ENCODE measurements at places on chromosomes 6 and 20.
A peak's percentile ranks its signal among the peaks of the same experiment; 100 is the strongest.

GRCh38 chr6:293193-294174 is 1.2 kb downstream of the DUSP22 start:
- DNase-seq: peak; percentile 52

- DNase-seq: no peak
These were observed 33.2 kb downstream of the FASTKD5 start for GRCh38 chr20:3126527-3126859.

DNA sequence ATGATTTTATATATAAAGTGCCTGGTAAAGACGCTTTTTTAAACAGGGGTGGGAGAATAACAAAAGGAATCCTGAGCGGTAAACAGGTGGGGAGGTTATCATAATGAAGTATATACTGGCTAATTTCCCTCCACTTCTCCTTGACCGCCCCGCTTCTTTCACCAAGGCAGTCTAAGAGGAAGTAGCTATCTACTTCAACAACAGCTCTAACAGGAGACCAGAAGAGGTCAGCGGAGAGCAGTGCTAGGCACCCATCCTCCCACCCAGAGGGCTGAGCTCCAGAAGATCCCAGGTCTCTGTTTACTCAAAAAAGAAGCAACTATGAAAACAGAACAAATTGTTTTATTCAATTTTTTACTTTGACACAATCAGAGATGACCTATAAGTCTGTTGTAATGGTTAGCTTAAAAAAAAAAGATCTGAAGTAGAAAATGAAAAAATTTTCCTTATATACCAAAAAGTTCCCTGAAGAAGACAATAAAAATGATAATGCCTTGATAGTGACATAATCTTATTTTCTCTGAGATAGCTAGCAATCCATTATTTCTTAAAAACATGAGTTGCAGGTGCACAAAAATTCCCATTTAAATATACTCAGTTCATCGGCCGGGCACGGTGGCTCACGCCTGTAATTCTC is 141.1 kb downstream of the PDSS2 start:
- peak; percentile 69 for DNase-seq

DNA sequence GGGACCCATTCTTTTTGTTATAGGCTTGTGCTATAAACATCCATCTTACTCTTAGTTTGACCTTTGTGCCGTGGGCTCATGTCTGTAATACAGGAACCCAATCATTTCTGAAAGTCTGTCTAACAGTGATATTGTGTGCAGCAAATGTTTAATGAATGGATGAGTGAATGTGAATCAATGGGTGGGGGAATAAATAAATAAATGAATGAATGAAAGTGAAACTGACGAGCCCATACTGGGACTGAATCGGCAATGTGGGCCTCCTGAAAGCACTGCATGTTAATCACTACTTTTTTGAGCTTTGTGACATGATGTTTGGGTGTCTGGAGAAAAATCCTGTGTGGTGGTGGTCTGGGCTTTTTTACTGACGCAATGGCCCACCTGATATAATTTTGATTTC is 175.0 kb downstream of the GMPR start:
- DNase-seq: no peak

DNA sequence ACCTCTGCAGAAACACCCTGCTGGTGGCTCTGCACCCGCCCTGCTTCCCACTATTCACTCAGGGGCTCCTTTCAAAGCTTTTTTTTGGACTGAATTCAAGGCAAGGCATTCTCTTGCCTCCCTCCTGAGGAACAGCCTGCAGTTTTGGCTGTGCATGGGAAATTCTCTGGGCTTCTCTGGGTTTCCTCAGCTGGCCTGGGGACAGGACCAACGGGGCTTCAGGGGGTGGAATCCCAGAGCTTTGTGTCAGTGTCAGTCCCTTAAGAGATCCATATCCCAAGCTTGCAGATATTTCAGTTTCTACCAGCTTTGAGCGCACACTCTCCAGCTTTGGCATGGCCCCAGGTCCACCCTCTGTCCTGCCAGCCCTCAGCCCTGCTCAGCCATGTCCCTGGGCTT is 2.0 kb downstream of the SCRT2 start:
- no peak for DNase-seq

DNA sequence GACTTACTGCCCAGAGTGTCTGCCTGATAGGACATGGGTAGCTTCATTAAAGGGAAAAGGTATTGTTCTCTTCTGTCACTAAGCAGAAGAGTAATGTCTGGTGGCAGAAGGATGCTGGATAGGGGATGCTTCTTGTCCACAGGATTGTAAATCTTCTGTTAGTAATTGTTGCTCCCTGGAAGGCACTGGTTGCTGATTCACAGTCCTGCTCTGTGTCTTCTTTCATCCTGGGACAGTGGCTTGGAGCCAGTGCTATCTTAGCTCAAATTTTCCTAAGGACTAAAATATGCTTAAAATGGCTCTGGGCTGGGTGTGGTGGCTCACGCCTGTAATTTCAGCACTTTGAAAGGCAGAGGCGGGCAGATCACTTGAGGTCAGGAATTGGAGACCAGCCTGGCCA is 48.0 kb downstream of the SYTL3 start:
- DNase-seq: peak; percentile 72

GRCh38 chr6:129104560-129104959 is 221.6 kb downstream of the LAMA2 start:
- no peak for DNase-seq

- no peak for DNase-seq
These were observed 169.3 kb downstream of the BCAS1 start for GRCh38 chr20:53901064-53901463.

DNA sequence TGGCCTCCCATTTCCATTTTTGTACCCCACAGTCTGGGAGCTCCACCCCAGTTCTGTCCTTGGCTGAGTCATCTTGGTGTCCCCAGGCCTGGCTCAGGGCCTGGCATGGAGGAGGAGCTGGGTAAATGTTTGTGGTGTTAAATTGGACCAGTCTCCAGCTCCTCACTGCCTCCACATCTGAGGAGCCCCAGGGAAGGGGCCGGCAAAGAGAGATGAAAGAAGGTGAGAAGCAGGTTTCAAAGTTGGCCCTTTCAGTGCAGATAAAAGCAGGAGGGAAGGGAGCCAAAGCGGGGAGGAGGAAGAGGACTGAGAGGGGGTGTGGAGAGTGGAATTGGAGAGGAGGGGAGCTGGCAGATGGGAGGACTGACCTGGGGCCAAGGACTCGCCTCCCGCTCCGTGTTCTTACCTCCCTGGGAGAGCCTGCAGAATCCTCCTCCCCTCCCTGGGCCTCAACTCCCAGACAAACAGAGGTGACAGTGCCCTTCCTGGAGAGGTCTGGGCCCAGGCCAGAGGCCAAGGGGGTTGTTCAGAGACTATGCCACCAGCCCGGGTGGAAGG is 89.0 kb downstream of the CD40 start:
- DNase-seq: no peak

DNA sequence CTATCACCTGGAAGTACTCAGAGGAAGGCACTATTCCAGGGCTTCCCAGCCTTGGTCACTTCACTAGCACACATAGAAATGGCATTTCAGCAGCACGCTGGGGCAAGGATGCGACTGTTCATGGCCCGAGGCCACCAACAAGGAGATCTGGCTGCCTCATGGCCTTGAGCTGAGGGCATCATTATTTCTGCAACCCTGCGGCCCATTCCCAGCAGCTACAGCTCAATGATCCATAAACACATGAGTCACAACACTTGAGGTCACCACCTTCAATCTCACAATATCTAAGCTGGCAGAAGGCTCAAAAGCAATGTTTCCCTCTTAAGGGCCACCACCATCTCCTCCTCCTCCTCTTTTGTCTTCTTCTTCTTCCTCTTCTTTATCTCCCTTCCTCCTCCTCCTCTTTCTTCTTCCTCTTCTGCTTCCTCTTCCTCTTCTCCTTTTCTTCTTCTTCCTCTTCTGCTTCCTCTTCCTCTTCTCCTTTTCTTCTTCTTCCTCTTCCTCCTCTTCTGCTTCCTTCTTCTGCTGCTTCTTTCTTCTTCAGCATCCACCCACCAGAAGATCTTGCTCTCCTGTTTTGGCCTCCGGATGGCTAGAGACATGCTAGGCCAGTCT is 382.9 kb upstream of the CNR1 start:
- no peak for DNase-seq

DNA sequence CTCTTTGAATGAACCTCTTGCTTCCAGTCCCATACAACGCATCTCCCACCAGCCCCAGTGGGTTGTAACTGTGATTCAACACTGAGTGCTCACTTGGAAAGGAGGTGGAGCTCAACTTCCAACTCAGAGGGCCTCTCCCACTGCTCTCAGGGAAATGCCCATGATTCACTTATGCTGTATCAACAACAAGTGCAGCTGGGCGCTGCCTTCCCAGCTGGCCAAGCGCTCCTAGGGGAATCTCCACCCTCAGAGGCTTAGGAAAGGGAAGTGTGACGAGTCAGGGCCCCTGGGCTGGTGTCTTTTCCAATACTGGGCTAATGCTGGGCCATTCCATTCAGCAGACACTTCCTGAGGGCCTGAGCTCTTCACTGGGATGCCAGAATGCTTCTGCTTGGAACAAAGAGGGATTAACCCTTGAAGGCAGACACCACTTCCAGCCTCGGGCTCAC is 8.1 kb upstream of the OCSTAMP start:
- DNase-seq: peak; percentile 69

DNA sequence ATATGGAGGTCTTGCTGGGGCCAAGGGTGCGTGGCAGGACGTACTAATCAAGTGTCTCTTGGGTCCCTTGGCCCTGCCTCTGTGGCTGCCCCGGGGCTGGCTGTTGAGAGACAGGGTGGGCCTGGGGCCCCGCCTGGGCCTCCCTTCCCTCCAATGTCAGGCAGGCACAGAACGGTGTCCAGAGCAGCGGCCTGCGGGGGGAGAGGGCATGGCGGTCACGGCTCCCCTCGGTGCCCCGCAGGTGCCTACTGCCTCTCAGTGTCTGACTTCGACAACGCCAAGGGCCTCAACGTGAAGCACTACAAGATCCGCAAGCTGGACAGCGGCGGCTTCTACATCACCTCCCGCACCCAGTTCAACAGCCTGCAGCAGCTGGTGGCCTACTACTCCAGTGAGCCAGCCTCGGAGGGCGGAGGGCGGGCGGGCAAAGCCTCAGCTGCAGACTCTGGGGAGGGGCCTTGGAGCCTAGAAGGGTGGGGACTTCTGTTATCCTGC is 50.0 kb downstream of the SRC start:
- DNase-seq: no peak

GRCh38 chr6:41596096-41596685 is 42.1 kb upstream of the MDFI start:
- no peak for DNase-seq

- DNase-seq: peak; percentile 61
These were observed 49.1 kb upstream of the TPD52L1 start for GRCh38 chr6:125104425-125104824.

DNA sequence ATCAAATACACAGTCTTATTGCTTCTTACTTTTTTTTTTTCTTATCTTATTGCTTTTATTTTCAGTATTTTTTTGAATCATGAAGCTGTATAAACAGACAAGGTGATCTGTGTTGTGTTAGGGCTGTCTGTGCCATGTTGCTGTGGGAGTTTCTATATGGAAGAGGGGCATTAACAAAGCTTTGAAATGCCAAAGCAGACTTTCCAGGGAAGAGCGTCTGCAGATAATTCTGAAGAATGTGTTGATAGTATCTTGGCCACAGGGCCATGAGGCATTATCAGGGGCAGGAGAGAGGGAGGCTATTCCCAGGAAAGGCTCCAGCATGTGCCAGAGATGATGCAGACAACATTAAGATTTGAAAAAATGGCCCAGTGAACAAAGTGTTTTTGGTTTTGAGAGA is 354.5 kb downstream of the UTRN start:
- no peak for DNase-seq

DNA sequence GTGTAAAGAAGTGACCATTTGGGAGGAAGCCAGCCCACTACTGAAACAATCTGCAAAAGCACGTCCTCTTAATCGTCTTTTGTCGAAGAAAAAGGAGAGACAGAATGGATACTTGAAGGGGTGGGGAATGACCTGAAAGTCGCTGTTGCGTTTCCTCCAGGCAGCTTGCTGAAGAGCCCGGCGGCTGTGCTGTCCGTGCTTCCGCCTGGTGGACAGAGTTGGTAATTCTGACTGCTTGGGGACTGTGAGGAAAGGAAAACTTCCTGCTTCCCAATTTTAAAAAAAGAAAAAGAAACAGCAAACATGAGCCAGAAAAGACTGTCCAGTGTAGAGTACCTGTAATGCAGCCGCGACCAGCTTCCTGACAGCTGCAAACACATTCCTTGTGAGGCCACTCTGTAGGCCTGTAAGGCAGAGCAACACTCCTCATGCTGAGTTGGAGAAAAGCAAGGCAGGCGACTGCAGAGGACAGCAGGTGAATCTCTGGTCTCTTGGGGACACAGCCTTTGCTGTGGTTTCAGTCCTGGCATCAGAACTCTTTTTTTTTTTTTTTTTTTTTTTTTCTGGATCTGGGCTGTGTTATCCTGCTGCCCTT is 251.1 kb upstream of the TBX18 start:
- peak; percentile 13 for DNase-seq

DNA sequence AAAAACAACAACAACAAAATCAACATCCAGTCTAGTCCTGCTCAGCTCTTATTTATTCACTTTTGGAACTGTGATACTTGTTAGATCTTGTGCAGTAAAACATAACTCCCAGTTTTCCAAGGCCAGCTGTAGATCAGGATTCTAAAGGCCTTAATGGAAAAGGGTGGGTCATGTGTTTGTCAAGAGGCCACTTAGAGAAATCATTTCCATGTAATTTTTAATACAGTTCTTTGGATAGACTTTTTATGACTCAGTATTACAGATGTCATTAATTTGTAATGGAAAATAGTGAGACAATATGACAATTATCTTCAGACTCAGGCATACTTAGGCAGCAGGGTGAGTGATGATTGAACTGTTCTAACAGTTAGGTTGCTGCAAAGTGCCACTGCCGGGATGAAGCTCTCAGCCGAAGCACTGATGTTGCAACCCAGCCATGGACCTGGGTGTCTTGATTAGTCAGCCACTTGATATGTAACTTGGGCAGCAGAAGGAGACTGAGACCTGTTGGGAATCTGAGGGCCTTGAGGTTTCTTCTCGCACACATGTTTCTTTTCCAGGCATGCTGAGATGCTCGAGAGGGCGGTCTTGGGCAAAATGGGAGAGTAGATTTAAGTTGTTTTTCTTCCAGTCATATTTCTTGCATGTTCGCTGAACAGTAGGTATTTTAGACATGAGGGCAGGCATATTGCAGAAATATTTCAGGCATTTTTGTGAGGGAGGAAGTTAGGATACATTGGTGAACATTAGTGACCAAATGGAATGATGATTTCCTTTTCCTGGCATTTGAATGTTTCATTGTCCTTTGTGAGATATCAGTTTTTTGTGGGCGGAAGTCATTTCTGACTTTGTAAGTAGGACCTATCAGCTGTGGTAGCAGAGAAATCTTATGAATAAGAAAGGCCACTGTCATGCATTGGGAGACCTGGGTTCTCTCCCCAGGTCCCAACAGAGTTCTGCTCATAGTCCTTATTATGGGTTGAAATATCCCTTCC is 52.3 kb downstream of the SLX4IP start:
- no peak for DNase-seq

- no peak for DNase-seq
These were observed 348 bp upstream of the PYGB start for GRCh38 chr20:25247518-25247955.
